ENCODE measurements at places on chromosomes 1 and 21.

- no peak for DNase-seq
Observed at GRCh38 chr1:44031252-44032169, at the start of gene SLC6A9. TSS of gene SLC6A9 (minus strand) at chr1:44031462. CDS start at chr1:44024277, 7,185 bp downstream.

GRCh38 chr1:183834568-183834967 is 29.6 kb downstream of the RGL1 start:
- DNase-seq = no peak

DNA sequence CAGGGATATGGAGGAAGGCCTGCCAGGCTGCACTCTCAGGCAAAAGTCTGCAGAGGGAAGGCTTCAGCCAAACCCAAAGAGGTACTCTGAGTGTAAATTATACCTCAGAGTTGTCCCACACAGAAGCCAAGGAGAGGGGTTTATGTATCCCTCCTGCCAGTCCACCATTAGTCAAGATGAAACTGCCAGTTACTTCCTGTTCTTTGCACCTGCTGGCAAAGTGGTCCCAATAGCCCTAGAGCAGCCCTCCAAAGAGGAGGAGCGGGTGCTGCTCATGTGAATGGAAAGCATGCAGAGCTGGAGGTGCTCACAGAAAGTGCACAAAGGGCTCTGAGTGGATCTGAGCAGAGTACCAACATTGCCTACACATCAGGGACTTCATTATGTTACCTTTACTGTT is 37.1 kb upstream of the MCOLN3 start:
- DNase-seq = no peak

DNA sequence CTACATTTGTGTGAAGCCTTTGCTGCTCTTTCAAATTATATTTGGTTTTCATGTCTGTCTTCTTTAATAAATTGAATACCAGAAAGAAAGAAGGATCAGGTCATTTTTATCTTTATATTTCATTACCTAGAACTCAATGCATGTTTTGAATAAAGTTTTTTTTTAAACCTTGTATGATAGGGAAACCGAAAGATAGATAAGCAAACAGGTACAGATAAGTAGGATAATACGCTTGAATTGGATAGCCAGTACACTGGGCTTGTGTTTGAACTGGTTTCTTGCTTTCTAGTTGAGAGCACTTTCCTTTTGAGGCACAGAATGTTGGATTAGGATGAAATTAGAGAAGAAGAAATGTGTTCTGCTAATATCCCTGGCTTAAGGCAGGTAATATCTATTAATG is 46.9 kb downstream of the PKN2 start:
- DNase-seq = no peak

DNA sequence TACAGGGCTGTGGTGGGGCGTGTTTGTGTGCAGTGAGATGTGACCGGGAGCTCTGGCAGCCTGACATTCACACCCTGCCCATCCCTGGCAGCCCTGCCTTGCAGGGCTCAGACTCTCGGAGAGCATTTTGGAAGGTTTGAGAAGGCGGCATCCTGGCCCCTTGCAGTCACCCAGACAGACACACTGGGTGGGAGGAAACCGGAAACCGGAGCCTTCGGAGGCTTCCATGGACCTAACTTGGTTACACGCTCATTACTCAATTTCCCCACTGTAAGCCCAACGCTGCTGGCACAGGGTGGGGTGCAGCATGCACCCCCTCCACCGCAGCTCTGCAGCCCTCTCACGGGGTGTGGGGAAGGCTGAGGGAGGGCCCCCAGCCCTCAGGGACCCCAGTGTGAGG is 22.2 kb upstream of the RSPO1 start:
- no peak for DNase-seq

- no peak for DNase-seq
Observed at GRCh38 chr1:232568331-232568852, 61.5 kb downstream of the SIPA1L2 start.

- no peak for DNase-seq
Observed at GRCh38 chr1:224923726-224924125, 5.7 kb upstream of the DNAH14 start.

DNA sequence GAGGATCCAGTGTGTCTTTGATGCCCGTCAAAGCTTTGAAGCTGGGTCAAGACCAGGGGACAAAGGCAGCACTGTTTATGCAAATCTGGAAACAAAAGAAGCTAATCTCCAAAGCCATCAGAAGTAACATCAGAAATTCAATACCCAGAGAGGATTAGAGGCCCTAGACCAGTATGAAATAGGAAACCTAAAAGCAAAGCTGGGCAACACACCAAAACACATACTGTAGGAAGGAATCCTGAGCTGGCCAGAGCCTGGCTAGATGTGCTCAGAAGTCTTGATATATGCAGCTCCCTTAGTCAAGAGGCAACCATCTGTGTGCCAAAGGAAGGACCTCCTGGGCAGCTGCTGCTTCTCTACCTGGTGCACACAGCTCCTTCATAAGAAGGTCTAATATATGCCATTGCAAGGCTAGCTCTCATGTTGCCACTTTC is 12.3 kb downstream of the COLGALT2 start:
- DNase-seq = no peak

DNA sequence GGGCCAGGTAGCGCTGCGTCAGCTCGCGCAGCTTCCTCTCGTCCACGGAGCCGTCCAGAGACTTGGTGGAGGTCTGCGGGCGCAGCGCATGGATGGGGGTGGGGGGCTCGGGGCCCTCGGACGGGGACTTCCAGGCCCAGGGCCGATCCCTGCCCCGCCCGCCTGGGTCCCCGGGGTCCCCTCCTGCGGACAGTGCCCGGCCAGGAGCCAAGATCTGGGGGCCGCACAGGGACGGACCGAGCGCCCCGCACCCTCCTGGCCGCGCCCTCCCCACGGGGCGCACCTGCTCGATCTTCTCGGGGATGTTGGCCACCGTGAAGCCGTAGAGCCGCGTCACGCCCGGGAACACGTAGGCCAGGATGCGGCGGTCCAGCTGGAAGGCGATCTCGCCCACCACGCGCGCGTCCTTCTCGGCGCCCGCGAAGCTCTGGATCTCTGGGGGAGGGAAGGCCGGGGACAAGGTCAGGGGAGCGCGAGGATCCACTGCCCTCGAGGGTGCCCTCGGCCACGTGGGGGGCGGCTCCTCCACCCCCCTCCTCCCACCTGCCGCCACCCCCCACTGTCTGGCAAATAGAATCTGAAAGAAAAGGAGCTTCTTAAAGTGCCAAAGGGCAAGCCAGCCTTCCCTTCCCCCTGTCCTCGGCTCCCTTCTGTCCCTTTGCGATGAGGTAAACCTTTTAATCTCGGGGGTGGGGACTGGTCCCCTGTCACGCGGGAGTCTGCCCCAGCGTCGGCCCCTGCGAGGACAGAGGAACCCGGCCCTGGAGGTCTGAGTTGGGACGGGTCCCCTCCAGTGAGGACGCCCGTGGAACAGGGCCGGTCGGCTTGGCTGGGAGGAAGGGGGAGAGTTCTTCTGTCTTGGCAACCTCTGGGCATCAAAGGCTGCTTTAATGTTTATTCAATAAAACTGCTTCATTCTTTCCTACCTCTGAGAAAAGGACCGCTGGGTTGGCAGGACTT is 6.5 kb upstream of the FTCD start:
- no peak for DNase-seq

DNA sequence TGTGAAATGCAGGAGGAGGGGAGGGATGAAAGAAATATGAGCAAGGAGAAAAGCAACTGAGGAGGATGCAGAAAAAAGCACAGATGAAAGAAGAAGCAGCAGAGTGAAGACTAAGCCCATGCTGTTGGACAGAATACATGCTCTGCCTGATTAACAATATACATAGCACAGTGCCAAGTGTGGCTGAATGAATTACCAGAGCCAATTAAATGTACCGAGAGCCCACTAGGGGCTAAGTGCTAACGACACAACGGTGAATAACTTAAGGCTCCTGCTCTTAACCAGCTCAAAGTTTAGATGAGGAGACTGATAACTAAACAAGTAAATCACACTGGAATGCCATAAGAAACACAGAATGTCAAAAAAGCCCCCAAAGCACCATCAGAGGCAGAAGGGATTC is 15.6 kb downstream of the CADM3 start:
- DNase-seq = no peak

DNA sequence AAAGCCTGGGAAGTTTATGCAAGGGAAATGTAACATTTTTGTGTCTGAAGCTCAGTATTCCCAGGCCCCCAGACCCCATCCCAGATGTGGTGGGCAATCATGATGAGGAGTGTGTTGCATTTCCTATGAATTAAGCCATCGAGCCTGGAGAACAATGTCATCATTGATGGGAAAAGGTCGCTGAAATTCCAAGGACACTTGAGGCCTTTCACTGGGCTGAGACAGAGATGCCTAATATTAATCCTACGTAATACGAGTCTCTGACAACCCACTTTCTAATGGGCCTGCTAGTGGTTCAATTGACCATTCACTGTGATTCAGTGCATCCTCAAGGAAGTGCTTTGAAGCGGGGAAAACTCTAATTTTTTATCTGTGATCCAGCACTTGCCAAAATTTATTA is 291.6 kb downstream of the PLPP3 start:
- no peak for DNase-seq

- no peak for DNase-seq
Observed at GRCh38 chr1:181094416-181095212, 6.1 kb downstream of the IER5 start.

DNA sequence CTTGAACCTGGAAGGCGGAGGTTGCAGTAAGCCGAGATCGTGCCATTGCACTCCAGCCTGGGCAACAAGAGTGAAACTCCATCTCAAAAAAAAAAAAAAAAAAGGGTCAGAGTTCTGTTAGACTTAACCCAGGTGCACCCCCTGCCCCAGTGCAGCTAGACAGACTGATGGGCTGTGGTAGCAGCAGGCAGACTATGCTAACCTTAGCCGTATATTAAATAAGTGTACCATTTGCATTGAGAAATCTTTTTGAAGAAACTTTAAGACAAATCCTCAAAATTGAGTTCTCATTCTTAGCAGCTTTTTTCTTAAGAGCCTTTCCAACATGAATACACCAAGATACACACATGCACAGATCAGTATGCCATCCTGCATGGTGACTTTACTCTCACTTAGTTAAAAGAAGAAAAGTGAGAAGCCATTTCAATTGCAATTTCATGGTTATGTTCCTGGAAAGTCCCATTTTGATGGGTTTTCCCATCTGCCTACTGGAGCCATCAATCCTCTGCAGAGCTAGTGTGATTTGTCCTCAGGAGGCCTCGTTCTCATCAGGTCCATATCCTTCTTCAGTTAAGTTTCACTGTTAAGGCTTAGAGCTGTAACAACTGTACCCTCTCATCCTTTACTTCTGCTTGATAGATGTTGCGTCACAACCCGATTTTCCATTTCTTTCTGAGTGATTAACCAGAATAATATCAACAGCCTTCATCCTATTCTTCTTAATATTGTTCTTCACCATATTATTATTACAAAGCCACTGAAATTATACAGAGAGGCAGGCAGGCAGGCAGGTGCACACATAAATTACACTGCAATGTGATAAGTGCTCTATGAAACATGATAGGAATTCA is 7.3 kb downstream of the FCRLB start:
- no peak for DNase-seq

DNA sequence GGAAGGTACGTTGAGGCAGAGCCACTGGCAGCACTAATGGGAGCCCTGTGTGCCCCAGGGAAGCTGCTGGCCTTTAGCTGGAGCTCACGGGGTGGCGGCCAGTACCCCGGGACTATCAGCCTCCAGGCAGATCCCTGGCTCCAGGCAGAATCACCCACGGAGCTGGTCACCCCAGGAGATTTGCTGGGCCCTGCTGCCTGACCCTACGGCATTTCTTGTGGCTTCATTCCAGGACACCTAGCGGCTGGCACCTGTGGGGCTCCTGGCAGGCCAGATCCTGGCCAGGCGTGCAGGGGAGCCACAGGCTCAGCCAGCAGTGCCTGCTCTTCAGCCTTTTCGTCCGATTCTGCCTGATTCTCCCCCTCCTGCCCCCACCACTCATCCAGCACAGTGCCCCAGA is 7.1 kb downstream of the PADI1 start:
- DNase-seq = no peak

DNA sequence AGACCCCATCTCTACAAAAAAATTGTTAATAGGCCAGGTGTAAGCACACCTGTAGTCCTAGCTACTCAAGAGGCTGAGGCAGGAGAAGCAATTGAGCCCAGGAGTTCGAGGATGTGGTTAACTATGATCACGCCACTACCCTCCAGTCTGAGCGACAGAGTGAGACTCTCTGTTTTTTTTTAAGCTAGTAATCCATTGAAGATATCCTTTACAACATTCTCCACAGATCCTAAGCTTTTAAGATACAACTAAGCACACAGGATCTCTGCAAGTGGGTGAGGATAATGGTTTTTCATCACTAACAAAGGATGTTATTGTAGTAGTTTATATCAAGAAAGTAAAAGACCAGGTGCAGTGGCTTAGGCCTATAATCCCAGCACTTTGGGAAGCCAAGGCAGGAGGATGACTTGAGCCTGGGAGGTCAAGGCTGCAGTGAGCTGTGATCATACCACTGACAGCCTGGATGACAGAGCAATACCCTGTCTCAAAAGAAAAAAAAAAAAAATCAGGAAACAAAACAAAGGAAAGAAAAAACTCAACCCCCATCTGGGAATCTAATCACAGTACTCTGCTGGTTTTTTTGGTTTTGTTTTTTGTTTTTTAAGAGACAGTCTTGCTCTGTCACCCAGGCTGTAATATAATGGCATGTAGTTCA is 166.1 kb downstream of the RERE start:
- DNase-seq = no peak

Measured in NCI-H1417 treated with DMSO at 0.1 percent for 48 hours (cell line).